ENCODE measurements at places on chromosomes 11 and 22.

DNA sequence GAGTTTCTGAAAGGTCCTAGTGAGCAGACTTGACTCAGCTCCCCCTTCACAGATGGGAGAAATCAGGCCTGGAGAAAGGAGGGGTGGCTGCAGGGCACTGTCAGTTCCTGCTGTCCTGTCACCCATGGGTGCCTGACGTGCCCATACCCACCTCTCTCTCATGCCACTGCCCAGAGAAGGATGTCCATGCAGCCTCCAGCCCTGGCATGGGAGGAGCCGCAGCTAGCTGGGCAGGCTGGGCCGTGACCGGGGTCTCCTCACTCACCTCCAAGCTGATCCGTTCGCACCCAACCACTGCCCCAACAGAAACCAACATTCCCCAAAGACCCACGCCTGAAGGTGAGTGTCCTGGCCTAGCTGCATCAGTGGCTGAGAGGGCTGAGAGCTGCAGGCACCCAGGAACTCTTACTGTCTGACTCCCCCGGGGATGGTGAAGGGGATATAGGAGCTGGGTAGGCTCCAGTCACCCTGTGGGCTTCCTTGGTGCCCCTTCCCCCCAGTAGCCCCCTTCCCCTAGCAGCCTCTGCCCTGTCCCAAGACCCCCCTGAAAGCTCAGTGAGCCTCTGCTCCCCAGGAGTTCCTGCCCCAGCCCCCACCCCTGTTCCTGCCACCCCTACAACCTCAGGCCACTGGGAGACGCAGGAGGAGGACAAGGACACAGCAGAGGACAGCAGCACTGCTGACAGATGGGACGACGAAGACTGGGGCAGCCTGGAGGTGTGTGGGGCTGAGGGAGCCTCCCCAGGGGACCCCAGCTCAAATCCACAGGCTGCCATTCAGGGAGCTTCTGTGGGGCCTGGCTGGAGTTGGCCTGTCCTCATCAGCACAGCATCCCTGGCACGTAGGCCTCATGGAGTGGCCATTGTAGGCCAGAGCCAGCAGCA lies 11.8 kb downstream of the SCYL1 start:
- DNase-seq = no peak

GRCh38 chr11:16969010-16969999 lies 44.9 kb downstream of the PLEKHA7 start:
- DNase-seq = no peak

DNA sequence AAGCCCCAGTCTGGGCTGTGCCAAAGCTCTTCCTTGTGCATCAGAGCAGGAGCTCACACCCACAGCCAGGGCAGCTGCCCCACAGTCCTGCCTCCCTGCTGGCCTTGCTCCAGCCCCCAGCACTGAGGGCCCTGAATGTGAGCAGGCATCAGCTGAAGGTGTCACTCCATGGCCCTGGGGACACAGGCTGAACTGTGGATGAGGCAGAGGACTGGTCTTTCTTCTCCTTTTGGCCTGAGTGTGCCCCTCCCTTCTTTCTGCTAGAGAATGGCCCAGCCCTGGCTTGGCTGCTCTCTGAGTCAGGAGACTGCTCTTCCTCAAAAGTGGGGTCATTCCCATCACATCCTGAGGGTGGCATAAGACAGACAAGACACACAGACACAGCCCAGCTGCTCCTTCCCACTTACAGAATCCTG lies 16.2 kb downstream of the OTOG start:
- DNase-seq = no peak

DNA sequence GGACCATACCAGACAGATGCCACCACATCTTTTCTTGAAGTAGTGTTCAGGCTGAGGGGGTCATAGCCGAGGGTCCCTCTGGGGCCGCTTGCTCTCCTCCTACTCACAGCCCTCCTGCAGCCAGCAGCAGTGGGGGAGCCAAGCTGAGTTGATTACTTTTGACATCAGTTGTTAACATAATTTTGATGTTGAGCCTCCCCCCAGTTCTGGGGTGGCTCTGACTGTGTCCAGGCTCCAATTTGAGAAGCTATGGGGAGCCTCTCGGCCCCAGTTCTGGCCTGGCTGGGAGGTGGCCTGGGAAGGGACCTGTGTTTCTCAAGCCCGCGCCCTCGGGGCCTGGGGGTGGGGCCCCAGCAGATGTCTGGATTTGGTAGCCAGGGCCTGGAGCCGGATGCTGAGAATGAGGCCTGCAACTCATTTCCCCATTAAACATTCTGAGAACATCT lies 47.9 kb downstream of the KCNQ1OT1 start:
- DNase-seq = no peak

DNA sequence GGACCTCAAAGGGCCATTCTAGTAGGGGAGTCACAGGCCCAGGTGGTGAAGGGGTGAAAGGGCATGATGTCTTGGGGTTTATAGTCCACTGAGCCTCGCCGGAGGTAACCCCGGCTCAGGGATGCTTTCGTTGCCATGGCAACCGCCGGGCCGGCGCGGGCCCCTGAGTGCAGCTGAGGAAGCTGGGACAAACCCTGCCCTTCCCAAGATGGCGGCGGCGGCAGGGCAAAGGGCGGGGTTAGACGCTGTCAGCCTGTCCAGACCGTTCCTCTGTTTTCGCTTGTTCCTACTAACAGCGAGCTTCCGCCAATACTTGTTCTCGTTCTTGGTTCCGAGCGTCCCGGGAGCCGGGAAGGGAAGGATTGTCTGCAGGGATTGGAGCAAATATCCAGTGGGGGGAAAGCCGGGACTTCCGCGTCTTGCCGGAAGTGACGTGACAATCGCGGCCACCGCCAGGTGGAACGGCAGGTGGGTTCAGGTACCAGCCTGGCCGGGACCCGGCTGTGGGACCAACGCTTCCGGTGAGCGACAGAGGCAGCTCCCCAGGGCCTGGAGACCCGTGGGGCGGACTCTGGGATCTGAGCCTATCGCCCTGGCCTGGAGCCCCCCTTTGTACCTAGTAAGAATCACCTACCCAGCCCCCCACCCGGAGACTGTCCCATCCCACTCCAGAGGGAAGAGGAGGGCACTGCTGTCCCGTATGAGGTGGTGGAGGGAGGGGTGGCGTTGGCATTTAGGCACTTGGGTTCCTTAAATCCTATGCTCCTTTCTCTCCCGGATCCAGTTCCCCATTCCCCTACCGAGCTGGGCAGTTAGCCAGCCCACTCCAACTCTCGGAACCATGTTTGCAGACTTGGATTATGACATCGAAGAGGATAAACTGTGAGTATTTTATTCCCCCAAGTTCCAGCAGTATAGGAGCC lies at the start of gene PICK1:
TSS of gene PICK1 (plus strand) at position 436 of the 923 bp plus-strand sequence. CDS start at position 842, 406 bp downstream.
- peak; percentile 67 for DNase-seq

DNA sequence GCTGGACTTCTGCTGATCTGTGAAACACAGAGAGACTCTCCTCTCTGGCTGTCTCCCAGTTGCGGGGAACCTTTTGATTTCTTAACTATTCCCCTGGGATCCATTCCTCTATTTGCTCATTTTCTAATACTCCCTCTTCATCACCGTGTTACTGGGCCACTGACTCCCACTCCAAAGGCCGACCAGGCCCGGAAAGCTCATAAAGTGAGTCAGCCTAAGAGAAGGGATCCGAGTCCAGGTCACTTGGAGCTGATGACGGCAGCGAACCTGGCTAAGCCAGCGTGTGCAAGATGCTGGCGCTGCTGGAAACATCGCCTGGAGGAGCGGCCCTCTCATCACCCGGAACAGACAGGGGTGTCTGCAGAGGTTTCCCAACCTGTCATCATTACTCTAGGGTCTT lies 112.8 kb downstream of the FBXO7 start:
- no peak for DNase-seq

- no peak for DNase-seq
Measured at GRCh38 chr11:23727794-23728193, 769.1 kb upstream of the LUZP2 start.

- no peak for DNase-seq
Measured at GRCh38 chr11:62433904-62434276, 15.1 kb downstream of the SCGB1A1 start.

DNA sequence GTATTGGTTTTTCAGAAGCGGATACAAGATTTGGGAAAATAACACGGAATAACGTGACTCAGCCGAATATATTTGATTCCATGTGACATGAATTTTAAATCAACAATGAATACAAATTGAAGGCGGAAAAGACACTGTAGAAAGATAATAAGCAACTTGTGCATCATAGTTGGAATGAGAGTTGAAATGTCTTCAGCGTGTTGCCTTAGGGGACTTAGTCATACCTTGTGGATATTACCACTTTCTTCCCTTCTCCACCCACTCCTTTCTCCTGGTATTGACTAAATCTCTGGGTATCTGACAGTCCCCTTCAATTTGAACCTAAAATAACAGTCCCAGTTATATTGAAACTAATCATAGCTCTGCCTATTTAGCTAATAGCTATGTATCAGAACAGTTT lies 2373.1 kb upstream of the RAG2 start:
- no peak for DNase-seq

- DNase-seq = no peak
Measured at GRCh38 chr11:47109051-47109726, 67.5 kb downstream of the ARFGAP2 start.

GRCh38 chr11:104964247-104964646 lies 4.1 kb downstream of the CASP4 start:
- no peak for DNase-seq

- no peak for DNase-seq
Measured at GRCh38 chr22:50015451-50016307, 3.1 kb upstream of the IL17REL start.

- DNase-seq = no peak
Measured at GRCh38 chr22:37196539-37197450, 8.7 kb upstream of the C1QTNF6 start.

- DNase-seq = no peak
Measured at GRCh38 chr11:83035070-83035854, 36.4 kb downstream of the RAB30 start.

GRCh38 chr11:2265854-2266585 lies 4.4 kb downstream of the ASCL2 start:
- DNase-seq = no peak

DNA sequence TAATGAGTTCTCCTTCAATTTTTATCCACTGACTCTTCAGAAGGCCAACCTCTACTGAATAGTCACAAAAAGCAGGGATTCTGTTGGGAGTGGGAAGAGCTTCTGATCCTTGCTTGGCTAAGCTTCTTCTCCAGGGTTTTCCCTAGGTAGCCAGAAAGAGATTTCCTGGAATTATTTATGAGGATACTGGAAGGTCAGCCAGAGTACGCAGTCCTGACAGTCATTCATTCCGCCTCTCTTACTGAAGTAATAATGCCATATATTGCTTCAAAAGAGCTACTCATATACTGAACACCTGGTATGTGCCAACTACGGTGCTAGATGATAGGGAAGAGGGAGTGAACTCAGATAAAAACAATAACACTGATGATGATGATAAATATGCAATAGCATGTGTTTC lies 116.1 kb downstream of the CCDC34 start:
- DNase-seq = no peak

GRCh38 chr22:22349455-22349836 lies 104.9 kb downstream of the VPREB1 start:
- DNase-seq = no peak

DNA sequence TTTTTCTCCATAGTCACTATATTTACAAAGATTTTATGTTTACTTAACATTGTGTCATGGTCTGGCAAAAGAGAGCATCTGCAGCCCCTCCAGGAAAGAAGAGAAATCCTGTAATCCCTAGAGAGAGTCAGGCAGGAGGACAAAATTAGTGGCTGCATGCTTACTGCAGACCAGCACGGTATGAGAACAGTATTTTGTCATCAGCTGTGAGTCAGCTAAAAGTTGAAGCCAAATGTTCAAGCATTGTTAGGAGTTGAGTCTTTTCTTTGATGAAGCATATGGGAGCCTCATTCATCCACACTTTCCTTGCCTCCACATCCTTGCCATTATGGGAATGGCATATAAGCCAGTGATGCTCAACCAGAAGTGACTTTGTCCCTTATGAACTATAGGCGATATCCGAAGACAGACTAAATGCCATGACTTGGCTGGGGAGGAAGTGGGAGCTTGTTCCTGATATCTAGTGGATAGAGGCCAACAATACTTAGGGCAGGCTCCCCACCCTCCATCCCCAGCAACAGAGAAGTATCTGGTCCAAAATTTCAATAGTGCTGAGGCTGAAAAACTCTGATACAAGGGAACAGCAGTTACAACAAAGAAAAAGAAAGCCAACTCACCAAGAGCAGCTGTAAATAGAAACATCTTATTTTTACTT lies 112.0 kb upstream of the OR5AK2 start:
- DNase-seq = no peak

Data from effector CD4-positive, alpha-beta T cell (primary cell).